ENCODE measurements at places on chromosomes 5 and 9.

- no peak for DNase-seq
Measured at GRCh38 chr5:141875022-141875740, 3.0 kb downstream of the PCDH1 start.

- peak; percentile 22 for DNase-seq
Measured at GRCh38 chr5:111278858-111279504, 54.8 kb downstream of the CAMK4 start.

- DNase-seq: no peak
Measured at GRCh38 chr9:122445155-122445749, 32.5 kb downstream of the OR1J1 start.

DNA sequence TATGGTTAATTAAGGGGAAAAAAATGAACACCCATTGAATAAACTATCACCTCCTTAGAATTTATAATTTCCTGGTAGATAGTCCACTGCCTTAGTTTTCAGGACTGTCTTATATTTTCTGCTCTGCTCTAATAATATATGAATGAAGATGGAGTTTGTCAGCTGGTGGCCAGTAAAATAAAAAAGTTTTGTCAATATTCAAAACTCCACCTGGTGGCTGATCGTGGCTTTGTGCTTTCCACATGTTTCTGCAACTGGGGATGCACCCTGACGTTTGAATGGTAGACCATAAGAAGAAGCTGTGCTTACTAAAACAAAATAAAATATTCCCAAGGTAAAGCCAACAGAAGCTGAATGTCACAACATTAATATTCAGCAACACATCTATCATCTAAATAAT lies 286.6 kb upstream of the IZUMO3 start:
- DNase-seq: no peak

DNA sequence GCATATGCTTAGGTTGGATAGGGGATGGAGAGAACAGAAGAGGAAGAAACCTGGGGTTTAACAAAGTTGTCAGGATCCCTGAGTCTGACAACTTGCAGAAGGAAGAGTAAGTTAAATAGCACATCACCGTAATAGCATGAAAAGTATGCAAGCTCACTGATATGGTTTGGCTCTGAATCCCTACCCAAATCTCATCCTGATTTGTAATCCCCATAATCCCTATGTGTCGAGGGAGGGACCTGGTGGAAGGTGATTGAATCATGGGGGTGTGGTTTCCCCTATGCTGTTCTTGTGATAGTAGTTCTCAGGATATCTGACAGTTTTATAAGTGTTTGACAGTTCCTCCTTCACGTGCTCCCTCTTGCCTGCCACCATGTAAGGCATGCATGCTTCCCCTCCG lies 193.3 kb downstream of the PSAT1 start:
- no peak for DNase-seq

- no peak for DNase-seq
Measured at GRCh38 chr5:43573058-43573457, 16.2 kb upstream of the PAIP1 start.

DNA sequence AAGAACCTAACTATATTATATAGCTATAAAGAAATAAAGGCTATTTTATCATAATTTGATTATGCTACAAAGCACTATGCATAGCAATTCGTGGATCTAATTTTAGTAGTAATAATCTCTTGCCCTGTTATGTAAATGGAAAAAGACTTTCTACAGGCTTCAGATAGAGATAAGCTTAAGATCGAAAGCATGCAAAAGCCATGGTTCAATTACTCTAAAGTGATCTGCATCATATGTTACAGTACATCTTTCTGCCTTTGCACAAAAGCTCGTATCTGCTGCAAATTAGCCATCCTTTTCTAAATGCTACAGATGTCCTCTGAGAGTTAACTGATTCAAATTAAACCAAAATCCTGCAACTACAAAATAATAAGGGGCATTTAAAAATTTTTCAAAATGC lies 234.8 kb upstream of the TMEM161B start:
- DNase-seq: no peak

DNA sequence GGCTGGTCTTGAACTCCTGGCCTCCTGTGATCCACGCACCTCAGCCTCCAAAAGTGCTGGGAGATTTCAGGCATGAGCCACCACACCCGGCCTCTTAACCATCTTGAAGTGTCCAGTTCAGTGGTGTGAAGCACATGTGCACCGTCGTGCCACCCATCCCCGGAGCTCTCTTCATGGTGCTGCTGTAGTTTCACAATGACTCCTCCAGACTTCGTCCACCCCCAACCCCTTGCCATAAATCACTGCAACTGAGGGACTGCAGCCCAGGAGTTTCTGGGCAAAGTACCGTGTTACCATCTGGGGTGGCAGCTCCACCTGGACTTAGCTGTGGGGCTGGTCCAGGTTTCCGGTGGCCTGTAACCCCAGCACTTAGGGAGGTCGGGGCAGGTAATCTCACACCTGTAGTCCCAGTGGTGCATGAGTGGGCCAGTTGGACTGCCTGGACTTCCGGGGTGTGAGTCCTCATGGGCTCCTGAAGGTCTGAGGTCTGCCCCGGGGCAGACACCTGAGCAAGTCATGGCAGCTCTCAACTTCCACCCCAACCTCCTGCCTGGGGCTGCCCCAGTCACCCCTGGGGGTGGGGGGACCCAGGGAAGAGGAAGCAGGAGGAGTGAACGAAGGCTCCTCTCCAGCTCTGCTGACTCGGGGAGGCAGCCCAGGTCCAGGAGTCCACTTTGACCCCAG lies 6.6 kb upstream of the N4BP3 start:
- DNase-seq: no peak

DNA sequence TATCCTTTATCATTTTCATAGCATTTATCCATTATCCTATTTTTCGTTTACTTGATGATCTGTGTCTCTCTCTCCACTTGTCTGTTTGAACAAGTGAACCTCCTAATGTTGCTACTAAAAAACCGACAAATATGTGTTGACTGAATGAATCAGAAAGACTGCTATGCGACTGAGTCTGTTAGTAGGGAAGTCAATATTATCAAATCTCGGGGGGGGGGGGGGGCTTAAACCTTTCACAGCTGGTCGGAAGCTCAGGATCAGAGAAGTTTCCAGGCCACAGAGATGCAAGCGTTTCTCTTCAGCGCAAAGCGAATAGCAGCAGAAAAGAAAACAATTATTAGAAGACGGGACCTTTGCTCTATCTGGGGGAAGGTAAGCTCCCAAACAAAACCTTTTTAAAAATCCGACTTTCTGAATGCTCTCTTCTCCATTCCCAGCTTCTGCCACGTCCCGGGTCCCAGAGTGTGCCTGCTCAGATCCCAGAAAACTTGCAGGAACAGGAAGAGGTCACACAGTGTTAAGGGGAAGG lies 412 bp downstream of the RIOK2 start:
- no peak for DNase-seq

- no peak for DNase-seq
Measured at GRCh38 chr9:37540634-37541033, 35.5 kb downstream of the FBXO10 start.

GRCh38 chr9:137666955-137667670 lies 48.3 kb downstream of the EHMT1 start:
- DNase-seq: no peak

DNA sequence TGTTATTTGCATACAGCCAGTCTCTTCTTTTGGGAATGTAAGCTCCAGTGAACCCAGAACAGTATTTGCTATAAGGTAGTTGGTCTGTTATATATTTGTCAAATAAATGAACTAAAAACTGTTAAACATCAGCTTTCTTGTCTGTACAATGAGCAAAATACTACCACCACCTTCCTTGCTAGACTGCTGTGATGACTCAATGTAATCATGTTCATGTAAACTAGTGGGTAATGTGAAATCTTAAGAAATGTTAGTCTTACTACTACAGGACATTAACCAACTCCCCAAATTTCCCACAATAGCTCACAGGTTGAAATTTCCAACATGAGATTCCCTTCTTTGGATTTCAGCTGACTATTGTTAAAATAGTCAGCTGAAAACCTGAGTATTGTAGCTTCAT lies 176.1 kb downstream of the TRPM3 start:
- no peak for DNase-seq

DNA sequence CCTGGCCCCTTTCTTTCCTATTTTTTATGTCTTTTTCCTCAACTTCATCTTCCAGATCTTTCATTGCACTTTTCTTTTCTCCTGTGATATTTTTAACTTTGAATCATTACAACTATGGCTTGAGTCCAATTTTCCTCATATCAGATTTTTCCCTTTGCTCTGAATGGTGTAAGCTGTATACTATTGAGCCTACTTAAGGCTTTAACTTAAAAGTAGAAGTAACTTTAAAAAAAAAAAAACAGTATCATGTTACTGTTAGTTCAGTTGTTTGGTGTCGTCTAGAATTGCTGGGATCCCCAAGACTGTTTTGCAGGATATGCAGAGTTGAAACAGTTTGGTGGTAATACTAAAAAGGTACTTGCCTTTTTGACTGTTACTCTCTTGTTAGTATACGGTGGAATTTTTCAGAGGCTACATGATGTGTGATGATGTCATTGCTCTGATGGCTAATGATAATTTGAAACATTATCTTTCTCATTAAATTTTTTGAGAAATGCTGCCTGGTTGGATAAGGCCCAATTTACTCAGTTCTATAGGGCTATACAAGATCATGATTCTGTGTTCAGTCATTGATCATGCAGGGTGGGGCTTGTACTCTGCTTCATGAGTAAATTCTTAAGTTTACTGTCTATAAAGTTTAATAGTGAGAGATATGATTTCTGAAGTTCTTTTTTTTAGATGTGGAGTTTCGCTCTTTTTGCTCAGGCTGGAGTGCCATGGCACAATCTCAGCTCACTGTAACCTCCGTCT lies 8.8 kb downstream of the NAA35 start:
- no peak for DNase-seq

- peak; percentile 91 for DNase-seq
Measured at GRCh38 chr5:133240425-133241091, 188.7 kb downstream of the HSPA4 start.

- no peak for DNase-seq
Measured at GRCh38 chr5:154709368-154710305, 45.5 kb upstream of the LARP1 start.

DNA sequence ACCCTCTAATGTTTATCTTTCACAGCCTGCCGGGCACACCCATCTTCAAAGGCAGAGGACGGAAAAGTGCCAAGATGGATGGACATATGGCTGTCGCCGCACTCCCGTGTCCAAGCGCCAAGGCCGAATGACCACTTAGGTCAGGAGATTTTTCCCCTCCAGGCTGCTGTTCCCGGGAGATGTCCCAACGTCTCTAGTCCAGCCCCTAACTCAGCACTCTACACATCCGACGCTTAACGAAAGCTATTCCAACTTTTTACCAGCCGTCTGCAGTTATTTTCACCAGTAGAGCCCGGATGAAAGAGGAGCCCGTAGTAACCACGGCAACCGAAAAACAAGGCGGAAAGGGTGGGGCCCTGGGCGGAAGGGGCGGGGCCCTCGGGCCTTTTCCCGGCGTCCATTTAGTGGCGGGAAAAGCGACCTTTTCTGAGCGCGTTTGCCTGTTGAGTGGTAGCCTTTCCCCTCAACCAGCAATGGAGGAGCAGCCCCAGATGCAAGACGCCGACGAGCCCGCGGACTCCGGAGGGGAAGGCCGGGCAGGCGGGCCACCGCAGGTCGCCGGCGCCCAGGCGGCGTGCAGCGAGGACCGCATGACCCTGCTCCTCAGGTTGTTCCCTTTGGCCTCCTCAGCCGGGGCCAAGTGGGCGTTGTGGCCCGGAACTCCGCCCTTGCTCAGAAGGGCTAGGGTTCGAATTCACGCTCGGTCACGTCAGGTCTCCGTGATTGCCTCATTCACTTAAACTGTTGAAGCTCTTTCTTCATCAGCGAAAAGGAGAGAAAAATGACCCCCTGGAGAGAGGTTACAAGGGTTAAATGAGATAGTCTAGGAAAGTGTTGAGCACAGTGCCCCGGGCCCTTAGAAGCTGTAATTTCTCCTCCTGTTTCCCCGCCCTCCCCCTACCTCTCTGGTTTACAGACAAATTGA lies at the start of gene CENPH:
Gene CENPH (plus strand): TSS at position 422 of the 925 bp plus-strand sequence. CDS start 52 bp downstream, at position 474.
- peak; percentile 60 for DNase-seq

- no peak for DNase-seq
Measured at GRCh38 chr9:110130211-110130610, 77.7 kb downstream of the C9orf152 start.

DNA sequence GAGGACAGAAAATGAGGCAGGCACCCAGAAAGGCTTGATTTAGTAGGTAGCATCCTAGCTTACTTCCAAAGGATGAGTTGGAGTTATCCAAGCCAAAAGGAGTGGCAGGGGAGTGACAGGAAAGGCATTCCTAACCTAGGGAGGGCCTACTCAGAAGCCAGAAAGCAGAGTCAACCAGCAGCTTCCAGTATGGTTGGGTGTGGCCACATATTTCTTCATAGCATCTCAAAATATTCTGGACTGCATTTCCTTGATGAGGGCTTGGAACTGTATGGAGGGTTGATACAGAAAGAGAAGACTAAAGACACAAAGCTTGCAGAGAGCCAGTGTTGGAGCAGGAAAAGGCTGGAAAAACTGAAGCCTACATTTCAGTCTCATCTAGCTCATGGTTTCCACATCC lies 656.8 kb upstream of the DMAC1 start:
- no peak for DNase-seq

DNA sequence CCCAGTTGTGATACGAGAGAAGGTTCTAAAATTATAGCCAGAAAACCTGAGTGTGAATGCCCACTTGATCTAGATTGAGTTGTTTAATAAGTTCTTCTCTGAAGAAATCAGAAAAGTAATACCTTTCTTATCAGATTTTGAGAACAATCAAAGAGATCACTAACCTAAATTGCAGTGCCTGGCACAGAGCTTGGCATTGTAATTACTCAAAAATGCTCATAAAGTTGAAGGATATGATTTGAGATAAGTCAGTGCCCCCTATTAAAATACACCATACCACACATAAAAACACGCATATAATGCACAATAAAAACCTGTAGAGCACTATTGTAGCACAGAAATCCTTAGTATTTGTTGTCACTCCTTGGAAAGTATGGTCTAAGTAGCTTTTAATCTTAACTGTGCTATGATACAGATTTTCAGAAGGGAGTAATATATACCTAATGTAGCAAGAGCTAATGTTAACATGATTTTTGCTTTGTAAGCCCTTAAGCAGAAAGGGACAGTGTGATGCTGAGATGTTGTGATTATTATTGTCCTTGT lies 257.5 kb upstream of the CDH18 start:
- no peak for DNase-seq

DNA sequence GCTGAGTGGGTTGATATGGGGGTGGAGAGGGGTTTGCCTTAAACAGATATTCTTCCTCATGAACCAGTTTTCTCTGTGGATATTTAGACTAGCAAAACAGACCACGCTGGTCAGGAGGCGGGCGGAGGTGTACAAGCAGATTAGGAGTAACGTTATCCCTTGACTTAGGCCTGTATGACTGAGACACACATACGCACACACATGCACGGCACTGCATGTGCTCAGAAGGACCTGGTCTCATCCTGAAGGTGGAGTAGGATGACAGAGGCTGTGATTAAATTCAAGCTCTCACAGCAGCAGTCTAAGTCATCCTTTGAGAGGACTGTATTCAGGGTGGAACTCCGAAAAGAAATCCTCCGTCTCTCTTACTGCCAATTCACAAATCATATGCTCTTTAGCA lies 209.7 kb downstream of the DIRAS2 start:
- DNase-seq: no peak

GRCh38 chr5:36356915-36357314 lies 55.2 kb upstream of the RANBP3L start:
- no peak for DNase-seq

GRCh38 chr9:2824564-2824963 lies 19.3 kb downstream of the PUM3 start:
- DNase-seq: no peak

All from glomerular endothelial cell (primary cell).